ENCODE measurements at places on chromosomes 1 and 21.

GRCh38 chr1:22231995-22232690 is 89.2 kb upstream of the WNT4 start:
- DNase-seq = no peak

DNA sequence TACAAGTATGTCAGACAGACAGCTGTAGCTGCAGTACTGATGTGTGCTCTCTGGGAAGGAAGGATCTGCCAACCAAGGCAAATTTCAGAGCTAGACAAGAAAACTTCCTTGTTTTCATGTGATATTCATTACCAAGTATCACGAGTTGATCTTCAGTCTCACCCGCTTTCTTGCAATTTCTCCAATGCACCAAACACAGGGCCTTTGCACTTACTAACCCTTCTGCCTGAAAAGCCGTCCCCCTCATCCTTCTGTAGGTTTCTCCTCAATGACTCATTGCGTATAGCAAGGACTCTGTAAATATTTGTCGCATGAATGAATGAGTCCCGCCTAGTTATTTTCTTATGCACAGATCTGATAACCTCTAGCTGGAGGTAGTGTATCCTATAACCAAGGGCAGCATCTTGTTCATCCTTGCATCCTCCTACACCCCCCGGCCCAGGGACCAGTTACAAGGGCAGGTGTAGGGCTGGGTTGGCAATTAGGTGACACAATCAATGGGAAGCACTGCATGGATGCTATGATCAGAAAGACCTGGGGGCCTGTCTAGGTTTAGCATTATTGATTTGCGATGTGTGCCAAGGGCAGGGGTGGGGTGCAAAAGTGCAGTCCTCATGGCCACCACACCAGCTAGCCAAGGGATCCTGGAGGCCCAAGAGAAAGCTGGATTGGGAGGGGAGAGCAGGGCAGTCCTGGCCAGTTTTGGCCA is 51.4 kb upstream of the GPR157 start:
- DNase-seq = no peak

DNA sequence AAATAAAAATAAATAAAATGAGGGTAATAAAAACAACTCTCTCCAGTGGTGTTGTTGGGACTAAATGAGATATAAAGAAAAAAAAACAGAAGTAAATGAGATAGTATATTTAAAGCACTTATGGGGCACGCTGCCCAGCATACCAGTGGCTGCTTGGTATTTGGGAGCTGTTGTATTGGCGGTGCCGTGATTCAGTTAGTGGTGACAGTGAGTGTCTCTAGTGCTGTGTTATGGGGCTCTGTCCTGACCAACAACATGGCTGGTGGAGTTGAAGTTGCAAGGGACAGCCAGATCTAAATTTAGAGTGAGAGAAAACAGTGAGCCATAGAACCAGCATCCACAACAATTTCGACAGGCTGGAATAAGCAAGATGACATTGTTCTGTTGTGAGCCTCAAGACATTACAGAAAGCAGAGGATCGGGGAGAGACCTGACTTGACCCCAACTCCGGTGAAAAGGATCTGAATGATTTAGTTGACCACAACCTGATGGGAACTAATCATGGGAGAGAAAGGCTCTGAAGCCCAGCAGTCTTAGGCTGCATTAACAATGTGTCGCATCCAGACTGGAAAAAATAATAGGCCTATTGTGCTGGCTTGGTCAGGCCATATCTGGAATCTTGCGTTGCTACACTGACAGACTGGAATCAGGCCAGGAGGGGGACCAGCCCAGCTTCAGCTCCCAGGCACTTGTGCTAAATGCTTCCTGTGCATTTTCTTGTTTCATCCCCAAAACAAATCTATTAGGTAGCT is 2.4 kb upstream of the MFSD2A start:
- no peak for DNase-seq

DNA sequence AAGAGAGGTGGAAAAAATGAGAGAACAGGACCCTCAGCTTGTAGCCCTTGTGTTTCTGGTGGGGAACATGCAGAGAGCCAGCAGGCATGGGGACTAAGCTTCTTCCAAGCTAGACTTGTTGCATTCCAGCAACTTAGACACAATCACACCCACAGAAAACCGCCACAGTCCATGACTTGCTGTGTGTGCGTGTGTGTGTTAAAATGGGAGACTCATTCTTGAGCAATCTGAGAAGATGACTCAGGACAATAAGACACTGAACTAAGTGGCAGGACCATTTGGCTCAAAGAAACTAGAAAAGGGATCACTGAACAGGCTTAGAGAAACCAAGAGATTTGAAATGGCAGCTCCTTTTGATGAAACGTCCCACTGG is 78.0 kb downstream of the HLX start:
- DNase-seq = no peak

DNA sequence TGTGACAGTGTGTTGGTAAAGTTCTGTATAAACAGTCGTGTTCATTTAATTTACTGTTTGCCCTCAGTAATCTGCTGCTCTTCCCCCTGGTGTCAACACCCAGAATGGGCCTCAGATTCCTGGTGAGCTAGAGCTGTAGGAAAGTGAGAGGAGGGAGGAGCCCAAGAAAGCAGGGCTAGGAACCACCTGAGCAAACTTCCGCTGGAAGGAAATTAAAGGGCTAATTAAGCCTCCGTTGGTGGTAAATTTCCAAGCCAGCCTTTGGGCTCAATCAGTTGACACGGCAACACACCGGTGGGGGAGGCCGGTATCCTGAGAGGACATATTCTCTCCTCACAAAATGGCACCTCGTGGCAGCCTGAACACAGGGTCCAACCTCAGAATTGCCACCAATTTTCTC is 32.9 kb downstream of the RAB3B start:
- peak; percentile 88 for DNase-seq

DNA sequence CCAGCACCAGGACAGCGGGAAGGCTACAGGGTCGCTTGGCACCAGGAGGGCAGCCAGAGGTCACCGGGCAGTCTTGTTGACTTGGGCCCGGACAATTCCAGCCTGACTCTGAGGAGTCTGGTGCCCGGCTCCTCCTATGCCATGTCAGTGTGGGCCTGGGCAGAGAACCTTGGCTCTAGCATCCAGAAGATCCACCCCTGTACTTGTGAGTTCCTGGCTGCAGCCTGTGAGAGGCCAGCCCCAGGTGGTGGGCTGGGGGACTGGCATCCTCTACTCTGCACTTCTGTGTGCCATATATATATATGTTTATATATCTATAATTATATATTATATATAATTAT is 11.6 kb upstream of the PTPN7 start:
- DNase-seq = no peak

DNA sequence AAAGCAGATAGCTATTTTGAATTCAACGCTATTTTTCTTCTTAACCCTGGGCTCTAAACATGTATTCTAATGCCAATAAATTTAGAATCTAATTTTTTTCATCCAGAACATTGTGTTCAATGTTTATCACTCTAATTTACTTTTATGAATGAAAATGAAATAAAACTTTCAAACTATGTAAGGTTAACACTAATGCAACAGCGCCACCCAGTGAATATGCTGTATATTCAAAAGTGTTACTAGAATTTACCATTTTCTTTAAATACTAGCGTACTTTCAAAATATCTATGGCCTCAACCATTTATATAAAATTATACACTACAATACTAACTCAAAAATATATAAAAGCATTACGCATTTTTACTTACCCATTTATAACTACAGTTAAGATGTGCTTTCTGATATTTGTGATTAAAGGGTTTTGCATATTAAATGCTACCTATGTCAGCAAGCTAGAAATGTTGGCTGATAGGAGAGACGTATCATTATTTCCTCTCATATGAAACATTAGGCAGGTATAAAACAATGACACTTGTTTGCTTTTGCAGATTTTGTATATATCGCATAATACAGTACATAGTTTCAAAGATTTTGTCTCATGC is 5.9 kb upstream of the NUF2 start:
- DNase-seq = peak; percentile 30

GRCh38 chr1:90823686-90824085 is 106.6 kb upstream of the BARHL2 start:
- no peak for DNase-seq

- DNase-seq = no peak
Observed at GRCh38 chr1:109838838-109839240, 71.8 kb upstream of the CSF1 start.

- no peak for DNase-seq
Observed at GRCh38 chr1:91104712-91105111, 82.9 kb upstream of the ZNF644 start.

DNA sequence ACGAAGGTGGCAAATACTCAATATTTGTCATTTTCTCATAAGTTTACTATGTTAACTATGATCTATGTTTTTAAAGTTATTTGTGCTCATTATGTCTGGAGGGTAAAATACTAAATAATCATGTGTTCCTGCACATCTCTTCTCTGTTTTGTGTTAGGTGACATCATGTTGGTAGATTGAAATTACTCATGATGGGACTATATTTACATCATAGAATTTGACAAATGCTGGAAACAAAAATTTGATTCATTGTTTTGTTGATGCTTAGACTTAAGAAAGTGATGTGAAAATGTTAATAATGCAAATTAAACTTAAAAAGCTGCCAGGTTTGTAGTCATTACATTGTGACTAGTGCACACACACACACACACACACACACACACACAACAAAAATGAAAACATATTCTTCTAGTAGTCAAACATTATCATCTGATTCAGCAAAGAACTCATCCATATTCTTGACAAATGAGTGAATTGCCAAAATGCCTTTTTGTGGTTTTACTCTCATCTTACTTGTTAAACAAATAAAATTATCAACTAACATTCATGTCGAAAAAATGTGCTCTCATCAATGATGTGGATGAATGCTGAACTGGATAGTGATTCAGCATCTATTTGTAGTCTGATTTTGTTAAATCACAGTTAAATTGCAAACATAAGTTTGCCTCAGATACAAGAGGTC is 870.7 kb downstream of the BRINP3 start:
- no peak for DNase-seq

DNA sequence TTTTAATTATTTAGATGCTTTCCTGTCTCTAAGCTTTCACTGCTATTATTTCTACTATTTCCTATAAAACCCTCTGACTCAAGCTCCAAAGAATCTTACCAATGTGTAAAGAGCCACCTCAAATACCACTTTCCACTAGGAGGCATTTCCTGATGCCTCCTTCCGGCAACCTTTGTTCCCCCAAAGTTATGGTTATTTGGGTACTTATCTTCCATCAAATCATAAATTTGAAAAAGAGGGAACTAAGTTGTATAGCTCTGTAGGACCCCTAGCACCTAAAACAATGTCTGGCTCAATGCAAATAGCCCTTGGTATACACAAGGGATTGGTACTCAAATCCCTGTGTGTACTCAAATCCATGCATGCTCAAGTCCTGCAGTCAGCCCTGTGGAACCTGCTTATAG is 79.6 kb downstream of the NME7 start:
- no peak for DNase-seq

GRCh38 chr1:17018849-17019248 is 7.1 kb upstream of the ATP13A2 start:
- no peak for DNase-seq

GRCh38 chr1:154975409-154976059 is 1.1 kb downstream of the CKS1B start:
- no peak for DNase-seq

GRCh38 chr1:33346927-33347649 is 26.2 kb upstream of the A3GALT2 start:
- DNase-seq = no peak

DNA sequence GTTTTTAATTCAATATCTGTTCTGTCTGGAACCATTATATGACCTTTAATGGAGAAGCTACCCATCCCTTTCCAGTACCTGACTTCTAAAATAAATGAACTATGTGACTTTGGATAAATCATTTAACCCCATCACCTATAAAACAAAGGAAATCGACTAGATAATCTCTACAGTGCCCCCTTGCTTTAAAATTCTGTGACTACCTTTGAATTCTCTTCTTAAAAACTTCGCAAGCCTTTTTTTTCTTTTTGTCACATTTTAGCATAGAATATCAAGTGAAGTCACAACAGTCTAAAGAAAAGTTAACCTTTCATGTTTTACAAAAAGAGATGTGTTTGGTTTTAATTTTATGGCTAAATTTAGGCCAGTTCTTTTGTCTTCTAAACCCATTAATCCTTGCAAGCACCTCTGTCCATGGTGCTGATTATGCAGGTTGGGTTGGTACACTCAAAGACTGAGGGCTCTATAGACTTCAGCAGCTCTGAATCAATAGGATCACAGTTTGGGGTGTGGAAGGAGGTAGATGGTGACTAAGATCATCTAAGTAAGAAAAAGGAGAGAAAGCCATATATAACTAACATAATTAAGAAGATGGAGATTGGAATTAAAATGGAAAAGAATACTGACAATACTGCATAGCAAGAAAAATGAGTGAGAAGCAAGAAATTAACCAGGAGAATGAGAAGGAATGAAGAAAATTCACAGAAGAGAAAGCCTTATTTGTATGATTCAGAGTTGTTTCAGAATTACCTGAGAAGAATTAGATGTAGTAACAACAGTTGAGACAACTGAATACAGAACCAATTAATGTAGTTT is 59.2 kb downstream of the TBX15 start:
- no peak for DNase-seq

GRCh38 chr1:221874285-221875003 is 132.6 kb upstream of the DUSP10 start:
- no peak for DNase-seq
